ENCODE measurements at places on chromosomes 2 and 18.
A peak's percentile ranks its signal among the peaks of the same experiment; 100 is the strongest.

- no peak for DNase-seq
Measured at GRCh38 chr2:37615804-37616676, 55.4 kb downstream of the CDC42EP3 start.

DNA sequence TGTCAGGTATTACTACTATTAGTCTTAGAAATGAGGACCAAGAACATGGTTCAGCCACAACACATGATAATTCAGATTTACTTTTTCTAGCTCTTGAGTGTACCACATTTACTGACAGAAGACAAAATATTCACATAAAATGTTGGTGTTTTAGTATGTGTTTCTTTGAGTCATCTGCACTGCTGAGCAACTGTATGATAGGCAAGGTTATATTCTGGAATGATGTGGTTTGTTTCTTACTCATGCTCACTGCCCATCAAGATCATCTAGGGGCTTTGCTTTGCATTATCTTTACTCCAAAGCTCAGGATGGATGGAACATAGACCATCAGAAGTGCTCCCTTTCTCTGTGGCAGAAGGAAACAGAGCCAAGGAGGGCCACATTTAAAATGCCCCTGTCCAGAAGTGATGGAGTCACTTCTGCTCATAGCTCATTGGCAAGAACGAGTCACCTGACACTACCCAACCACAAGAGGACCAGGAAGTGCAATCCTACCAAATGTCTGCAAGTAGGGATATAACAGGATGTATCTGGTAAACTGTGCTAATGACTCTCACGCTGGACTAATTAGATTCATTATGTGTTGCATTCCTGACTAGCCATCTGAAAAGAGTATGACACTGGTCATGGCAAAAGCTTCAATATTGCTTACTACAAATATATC lies 81.5 kb downstream of the DIS3L2 start:
- DNase-seq = no peak

DNA sequence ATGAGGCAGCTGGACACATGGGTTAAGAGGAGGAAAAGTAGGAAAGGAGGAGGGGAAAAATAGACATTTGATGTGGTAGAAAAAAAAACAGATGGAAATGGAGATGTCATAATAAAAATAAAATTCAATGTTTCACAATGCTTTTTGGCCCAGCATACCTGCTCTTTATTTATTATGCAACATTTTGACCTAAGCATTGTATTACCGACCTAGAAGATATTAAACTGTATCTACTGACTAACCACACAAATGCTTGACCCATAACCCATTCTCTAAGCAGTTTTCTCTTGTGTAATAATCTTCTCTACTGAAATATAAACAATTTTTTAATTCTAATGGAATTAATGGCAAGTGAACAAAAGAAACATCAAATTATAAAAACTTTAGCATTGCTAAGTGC lies 362.3 kb downstream of the FBXO15 start:
- DNase-seq = no peak

DNA sequence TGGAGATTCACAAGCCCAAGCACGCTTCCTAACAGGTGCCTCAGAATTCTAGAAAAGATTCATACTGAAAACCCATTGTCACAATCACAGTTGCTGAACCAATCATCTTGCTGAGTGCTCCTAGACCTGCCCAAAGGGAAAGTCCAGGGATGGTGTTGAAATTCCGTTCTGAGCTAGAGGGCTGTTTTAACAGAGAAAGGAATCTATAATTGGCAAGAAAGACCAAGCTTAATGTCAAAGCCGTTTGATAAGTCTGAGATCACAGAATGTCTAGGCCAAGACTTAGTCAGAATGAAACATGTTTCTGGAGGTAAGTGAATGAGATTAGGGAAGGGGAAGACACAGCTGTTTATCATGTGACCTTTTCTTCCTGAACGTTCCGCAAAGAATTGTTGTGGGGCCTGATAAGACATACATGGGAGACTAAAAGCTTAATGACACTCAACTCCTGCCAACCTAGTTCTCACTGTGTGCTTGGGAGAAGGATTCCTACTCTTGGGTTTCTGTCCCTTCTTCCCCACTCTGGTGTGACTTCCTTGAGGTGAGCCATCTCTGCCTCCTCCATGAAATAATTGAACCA lies 27.5 kb downstream of the PMAIP1 start:
- DNase-seq = no peak

DNA sequence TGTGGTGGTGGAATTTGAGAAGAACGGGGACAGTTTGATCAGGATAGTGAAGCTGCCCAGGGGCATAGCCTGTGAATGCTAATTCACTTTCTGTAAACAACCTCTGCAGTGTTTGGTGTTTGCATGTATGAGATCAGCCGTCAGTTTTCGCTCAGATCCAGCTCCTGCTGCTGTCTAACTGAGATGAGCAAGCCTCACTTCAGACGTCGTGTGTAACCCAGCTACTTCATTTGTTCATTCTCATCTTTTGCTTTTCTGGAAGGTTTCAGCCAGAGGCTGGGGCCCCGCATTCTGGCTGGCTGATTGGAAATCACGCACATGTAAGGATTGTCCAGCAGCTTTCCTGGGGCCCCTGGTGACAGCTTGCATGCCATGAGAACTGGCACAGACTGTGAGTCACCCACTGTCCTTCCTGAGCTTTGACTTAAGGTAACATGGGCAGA lies 48.9 kb downstream of the LDLRAD4 start:
- no peak for DNase-seq

DNA sequence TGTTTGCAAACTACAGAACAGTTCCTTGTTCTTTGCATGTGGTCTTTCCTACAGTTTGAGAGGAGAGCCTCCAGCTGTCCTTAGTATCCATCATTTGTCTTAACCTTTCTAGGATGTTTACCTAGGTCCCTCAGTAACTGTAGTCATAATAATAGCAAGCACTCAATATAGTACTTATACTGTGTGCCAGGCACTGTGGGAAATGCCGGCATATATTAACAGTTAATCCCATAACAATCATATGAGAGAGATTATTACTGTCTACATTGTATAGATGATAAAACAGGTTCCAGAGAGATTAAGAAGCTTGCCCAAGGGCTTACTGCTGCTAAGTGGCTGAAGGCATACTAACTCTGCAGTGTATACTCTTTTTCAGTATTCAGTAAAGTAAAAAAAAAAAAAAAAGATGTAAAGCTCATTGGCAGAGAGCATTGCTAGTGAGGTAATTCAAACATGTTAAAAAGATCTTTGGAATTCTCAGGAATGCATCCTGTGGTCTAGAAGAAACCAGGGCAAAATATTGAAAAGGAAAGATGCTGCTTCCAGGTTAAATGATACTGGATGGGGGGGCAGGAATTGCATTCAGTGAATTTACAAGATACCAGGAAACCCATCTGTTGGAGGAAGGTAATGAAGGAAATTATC lies 72.3 kb downstream of the SPTBN1 start:
- DNase-seq = no peak

- DNase-seq = no peak
Measured at GRCh38 chr2:136116151-136116812, 1.7 kb downstream of the CXCR4 start.

DNA sequence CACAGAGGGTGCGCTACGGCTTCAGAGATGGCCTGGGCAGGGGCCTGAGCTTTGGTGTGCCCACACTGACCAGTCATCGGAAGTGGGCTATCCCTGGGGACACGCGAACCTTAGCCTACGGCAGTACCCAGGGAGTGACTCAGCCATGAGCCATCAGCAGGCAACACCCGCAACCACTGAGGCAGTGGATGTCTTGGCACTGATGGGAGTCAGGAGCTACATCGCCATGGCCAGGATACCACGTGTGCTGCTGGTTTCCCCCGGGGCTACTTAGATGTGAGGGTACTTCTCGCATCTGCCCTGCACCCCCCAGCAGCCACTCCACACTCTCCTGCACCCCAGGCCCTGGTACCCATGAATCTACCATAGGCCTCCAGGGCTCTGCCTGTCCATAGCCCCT lies 12.8 kb upstream of the HPCAL1 start:
- no peak for DNase-seq

DNA sequence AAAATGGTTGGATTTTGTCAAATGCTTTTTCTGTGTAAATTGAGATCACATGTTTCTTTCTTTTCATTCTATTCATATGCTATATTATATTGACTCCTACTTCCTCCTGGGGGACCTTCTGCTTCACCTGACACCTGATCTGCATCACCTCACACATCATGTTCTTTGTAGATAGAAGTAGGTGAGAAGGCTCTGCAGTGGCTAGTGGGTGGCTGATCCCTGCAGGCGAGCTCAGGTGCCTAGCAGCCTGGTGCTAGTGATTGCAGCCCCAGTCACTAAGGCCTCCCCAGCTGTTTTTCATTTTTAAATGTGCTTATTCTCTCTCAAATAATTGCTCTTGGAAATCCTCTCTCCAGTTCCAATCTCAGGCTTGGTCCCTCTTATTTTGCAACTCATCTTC lies 33.6 kb downstream of the MC4R start:
- no peak for DNase-seq

DNA sequence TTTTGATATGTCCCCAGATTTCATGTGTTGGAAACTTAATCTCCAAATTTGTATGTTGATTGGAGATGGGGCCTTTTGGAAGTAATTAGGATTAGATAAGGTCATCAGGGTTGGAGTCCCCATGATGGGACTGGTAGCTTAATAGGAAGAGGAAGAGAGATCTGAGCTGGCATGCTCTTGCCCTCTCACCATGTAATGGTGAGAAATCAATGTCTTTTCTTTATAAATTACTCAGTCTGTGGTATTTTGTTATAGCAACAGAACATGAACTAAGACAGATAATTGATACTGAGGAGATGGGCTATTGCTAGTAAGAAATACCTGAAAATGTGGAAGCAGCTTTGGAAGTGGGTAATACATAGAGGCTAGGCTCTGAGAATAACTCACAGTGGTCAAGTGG lies 48.0 kb downstream of the CDC42EP3 start:
- no peak for DNase-seq

GRCh38 chr2:16330571-16330970 lies 335.1 kb downstream of the CYRIA start:
- no peak for DNase-seq

DNA sequence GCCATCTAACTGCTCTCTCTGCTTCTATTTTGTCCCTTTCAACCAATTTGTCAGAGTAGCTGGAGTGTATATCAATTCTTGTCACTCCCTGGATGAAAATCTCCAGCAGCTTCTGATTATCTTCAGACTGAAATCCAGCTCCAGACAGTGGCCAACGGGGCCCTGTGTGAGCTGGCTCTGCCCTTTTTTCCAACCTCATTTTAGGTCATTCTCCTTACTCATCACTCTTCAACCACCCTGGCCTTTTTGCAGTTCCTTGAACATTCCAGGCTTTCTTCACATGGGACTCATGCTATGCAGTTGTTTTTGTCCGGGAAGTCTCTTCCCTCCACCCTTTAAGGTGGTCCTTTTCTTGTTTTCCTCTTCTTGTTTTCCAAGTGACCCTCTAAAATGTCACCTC lies 15.4 kb upstream of the FAP start:
- no peak for DNase-seq

GRCh38 chr18:44866103-44866502 lies 185.4 kb downstream of the SETBP1 start:
- no peak for DNase-seq

GRCh38 chr2:33788044-33788443 lies 188.9 kb upstream of the FAM98A start:
- no peak for DNase-seq

DNA sequence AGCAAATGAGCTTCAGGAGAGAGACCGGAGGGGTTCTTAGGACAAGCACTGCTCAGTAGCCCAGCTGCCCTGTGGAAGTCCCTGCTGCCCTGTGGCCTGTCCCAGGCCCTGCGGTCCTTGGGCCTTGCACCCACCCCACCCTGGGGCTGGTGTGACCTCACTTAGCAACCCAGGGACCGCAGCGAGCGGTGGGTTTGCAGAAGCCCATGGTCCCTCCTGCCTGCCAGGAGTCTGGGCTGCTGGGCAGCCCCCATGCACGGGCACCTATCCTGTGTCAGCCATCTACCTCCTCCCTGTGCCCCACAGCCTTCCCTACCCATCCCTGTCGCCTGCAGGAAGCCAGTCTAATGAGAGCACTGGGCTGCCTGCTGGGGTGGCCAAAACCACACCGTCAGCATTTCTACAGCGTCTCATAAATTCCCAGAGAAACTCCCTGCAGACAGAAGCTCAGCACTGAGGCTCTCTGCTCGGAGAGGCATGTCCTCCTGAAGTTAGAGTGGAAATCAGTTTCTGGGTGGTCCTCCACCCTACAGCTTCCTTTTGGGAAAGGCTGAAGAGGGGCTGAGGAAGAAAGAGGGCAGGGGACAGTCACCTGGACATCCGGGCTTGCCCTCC lies 231.1 kb upstream of the HS6ST1 start:
- DNase-seq = peak; percentile 48

DNA sequence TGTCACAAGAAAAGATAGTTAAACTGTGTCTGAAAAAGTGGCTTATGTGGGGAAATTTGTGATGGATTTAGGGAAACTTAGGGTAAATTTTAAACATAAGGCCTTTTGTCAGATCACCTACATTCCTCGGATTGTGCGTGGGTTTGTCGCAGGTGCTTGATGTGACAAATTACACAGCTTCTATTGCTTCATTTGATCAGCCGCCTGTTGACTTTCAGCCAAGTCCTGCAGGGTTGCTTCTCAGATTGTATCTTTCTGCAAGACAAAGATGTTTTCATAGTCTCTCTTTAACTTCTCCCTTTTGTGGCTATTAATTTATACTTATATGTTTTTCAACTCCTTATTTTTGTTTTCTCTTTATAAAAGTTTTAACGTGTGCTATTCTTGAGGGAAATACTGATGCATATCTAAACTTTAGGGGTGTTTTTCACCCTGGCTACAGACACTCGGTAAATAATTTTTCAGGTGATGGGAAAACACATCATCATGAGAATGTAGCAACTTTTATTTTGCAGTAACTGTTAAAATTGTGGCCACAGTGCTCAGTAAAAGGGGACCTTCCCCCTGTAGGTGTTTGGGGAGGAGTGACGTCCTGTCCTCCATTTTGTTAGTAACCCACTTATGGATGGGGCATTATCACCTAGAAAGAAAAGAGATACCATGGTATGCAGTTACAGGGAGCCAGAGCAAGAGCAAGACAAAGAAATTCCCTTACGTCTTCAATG lies 31.4 kb downstream of the GALM start:
- DNase-seq = no peak

DNA sequence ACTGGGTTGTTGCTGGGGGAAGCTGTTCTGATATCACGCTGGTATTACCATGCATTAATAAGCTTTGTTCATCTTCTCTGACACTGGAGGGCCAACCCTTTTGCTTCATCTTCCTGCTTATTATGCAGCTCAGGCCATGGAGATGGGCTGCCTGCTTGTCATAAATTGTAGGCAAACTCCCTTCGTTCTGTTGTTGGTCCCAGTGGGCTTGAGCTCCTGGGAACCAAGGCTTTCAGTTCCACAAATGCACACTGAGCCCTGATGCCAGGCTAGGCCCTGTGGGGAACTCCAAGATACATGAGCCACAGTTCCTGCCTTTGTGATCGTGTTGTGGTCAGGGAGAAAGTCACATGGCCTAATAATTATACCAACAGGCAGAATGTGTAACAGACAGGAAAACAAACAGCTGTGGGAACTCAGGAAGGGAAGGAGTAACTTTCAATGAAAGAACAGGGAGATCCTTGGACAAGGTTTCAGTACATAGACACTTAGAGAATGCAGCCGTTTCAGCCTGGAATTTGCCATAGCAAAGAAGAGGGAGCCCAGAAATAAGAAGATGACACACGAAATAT lies 49.0 kb upstream of the BCL2L11 start:
- DNase-seq = no peak
